ENCODE measurements at places on chromosomes 3 and 15. TPM values are rescaled to one million over a fixed set of nuclear protein-coding genes. Genes with fewer than 3 reads are reported as not detected.

Gene GNAT1
- polyA plus RNA-seq, result not detected

Gene SKOR1
- not detected for polyA plus RNA-seq

Gene ERICH6
- 0.75 TPM for polyA plus RNA-seq

Gene CDC25A
- polyA plus RNA-seq, result 0.09 TPM

Gene RPL32
- polyA plus RNA-seq, result 3,234 TPM

DNA sequence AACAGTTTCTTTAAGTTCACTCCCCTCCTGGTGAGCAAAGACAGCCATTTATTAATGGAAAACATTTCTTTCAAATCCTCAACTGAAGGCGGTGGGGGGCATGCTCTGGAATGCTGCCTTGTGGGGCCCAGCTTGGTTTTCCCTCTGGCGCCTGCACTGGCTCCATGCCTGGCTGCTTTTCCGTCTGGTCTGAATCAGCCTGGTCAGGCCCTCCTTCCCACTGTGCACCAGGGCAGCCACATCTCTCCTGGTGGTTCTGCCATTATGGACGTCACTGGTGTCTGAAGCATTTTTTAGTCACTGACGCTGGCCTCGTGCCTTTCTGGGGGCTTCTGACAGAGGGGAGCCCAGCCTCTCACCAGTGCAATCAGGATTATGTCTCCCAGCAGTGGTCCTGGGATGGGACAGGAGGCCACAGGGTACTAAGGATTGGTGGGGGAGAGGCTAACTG lies 57.6 kb upstream of the APEH start:
- DNase-seq, result no peak

DNA sequence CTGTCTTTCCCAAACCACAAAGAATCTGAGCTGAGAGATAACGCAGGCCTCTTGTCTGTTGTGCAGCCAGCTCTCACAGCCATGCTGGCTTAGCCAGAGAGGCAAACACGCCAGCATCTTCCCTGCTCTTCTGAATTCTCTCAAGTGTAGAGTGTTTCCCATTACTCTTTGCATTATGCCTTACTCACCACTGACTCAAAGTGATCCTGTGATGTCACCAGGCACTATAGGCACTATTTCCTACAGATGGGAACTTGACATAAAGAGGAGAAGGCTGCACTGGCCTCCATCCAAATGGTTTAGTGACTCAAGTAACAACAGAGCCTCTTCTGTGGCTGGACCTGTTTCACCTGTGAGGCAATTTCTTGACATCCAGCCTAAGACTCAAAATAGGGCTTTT lies 44.4 kb downstream of the PDZRN3 start:
- DNase-seq, result no peak
